ENCODE measurements at places on chromosomes 1 and 21.

DNA sequence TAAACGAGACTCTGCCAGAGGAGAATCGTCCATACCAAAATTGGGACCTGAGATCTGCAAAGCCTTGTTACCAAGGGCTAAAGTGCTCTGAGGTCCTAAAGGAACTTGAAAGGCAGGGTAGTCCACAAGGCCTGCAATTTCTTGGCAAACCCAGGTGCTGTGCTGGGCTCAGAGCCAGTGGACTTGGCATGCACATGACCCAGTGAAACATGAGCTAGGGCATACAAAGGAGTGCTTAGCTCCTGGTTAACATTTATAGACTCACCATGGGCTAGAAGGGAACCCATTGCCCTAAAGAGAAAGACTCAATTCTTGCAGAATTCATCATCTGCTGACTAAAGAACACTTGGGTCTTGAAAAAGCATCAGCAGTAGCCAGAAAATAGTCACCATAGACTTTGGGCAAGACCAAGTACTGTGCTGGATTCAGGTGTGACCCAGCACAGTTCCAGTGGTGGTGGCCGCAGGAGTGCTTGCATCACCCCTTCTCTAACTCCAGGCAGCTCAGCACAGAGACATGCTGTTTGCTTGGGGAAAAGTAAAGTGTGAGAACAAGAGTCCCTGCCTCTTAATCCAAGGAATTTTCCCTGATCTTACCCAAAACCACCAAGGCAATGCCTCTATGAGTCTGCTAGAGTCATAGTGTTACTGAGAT, 1069.4 kb upstream of the ADGRL2 start:
- no peak for DNase-seq

DNA sequence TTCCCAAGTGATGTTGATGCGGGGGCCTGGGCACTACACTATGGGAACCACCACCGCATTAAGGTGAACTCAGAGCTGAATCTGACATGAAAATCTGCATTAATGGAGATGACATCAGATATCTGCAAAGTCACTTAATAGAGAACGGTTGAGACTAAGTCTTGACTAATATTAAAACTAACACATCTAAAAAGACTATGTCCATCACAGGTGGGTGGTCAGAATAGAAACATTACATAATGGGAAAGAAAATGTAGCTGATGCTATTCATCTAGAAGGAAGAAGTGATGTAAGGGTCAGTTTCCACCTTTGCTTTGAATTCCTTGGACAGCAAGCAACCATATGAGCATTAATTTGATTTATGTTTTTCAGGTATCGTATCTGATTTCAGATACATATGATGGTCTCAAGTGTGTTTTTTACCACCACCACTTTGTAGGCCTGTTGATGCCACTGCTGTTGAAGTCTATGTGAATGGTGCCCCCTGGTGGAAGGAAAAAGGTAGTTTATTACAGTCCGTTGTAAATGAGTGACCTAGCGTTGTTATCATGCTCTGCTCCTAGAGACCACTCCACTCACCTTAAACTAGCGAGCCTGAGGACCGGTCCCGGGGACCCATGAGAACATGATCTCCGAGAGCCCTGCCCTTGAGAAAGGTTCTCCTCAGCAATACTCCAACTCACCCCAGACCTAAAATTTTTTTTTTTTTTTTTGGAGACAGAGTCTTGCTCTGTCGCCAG, 73.5 kb downstream of the BACH1 start:
- peak; percentile 89 for DNase-seq

- no peak for DNase-seq
These were observed 172.8 kb downstream of the MATN1 start for GRCh38 chr1:30550365-30551220.

DNA sequence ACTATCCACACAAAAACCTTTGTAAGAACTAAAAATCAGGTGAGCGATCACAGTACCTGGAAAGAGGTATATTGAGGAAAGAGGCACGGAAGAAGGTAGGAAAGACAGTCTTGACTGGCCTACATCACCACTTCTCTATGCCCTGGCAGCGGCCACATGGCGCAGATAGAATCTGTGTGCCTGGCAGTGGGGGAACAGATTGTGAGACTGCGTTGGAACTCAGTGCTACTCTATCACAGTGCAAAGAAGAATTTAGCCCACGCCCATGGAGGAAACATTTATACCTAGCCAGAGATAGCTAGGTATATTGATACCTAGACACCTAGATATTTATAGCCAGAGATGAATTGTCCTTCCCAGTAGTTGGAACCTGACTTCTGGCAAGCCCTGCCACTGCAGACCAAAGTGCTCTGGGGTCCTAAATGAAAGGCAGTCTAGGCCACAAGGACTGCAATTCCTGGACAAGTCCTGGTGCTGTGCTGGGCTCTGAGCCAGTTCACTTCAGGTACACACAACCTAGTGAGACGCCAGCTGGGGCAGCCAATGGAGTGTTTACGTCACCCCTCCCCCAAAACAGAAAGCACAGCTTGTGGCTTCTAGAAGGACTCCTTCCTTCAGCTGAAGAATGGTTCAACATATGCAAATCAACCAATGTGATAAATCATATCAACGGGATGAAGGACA, 51.9 kb downstream of the DHX9 start:
- no peak for DNase-seq

GRCh38 chr1:213484758-213485157, 433.7 kb downstream of the RPS6KC1 start:
- DNase-seq = no peak

GRCh38 chr1:241612533-241613477, 27.4 kb downstream of the CHML start:
- no peak for DNase-seq
